ENCODE measurements at places on chromosomes 4 and X.

DNA sequence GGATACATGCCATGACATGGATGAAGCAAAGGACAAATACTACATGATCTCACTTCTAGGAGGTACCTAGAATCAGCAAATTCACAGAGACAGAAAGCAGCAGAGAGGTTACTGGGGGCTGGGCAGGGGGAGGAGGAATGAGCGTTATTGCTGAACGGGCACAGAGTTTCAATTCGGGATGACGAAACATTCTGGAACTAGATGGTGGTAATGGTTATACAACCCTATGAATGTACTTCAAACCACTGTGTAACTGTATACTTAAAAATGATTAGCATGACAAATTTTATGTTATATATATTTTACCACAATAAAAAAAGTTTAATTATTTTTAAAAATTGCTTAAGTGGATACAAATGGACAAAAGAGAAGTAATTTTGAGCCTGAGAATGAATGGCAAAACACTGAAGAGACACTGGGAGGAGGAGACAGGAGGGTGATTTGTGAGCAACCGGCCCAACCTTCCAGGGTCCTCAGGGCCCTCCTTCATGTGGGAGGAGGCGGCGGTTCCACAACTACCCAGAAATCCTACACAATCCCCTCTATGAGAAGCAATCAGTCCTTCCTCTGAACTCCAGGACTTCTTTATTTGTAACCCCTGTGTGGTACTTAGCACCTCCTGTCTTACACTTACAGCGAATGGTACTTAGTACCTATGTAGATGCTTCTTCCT, 14.1 kb downstream of the ACSL1 start:
- no peak for DNase-seq

- DNase-seq: peak; percentile 18
Observed at GRCh38 chrX:121308276-121308805, 260.9 kb downstream of the GLUD2 start.

GRCh38 chr4:16606691-16607090, 291.8 kb downstream of the LDB2 start:
- no peak for DNase-seq

- DNase-seq: no peak
Observed at GRCh38 chr4:47744253-47744652, 93.6 kb downstream of the CORIN start.

- DNase-seq: no peak
Observed at GRCh38 chr4:156581282-156582063, 390.1 kb downstream of the PDGFC start.

- no peak for DNase-seq
Observed at GRCh38 chr4:16824278-16824806, 74.1 kb downstream of the LDB2 start.

GRCh38 chrX:142828129-142828528, 197.6 kb upstream of the SPANXN4 start:
- no peak for DNase-seq

DNA sequence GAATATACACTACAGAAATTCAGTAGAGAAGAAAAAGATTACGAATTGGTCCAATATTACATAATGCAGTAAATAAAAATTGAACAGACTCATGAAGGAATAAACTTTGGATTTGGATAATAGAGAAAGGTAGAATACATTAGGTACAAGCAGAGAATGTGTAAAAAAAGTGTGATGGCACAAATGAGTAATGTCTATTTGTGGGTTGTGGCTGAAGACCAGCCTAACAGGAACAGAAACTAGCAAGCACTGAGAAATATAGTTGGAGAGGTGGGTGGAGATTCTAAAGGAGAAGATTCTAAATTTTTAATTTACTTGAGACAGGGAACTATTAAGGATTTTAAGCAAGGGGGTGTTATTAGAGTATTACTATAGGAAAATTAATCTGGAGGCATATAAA, 15.2 kb upstream of the CLOCK start:
- no peak for DNase-seq

- no peak for DNase-seq
Observed at GRCh38 chr4:25814301-25815136, 48.3 kb downstream of the SEL1L3 start.

GRCh38 chrX:153897899-153898298, 6.6 kb upstream of the AVPR2 start:
- DNase-seq: no peak

GRCh38 chrX:10566716-10567097, 53.7 kb downstream of the MID1 start:
- DNase-seq: no peak

- DNase-seq: no peak
Observed at GRCh38 chrX:130669233-130669632, 233.8 kb downstream of the ENOX2 start.

DNA sequence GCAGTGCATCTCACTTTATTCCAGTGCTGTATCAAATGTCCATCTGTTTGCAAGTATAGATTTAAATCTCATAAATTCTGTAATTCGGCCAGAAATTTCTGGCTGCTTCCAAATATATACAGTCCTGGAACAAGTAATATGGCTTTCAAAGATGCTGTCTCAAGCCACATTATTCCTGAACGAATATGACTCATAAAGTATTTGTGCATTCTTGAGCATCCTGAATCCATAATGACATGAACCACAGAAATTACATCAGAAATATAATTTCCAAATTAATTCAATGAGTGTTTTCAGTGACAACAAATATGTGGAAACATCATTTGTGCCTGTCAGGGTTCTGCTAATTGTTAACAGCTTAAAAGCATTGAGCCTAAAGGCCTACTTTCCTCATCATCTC, 140.9 kb upstream of the HPGD start:
- no peak for DNase-seq

- DNase-seq: peak; percentile 78
Observed at GRCh38 chr4:181597766-181598165, 645.4 kb upstream of the TENM3 start.

DNA sequence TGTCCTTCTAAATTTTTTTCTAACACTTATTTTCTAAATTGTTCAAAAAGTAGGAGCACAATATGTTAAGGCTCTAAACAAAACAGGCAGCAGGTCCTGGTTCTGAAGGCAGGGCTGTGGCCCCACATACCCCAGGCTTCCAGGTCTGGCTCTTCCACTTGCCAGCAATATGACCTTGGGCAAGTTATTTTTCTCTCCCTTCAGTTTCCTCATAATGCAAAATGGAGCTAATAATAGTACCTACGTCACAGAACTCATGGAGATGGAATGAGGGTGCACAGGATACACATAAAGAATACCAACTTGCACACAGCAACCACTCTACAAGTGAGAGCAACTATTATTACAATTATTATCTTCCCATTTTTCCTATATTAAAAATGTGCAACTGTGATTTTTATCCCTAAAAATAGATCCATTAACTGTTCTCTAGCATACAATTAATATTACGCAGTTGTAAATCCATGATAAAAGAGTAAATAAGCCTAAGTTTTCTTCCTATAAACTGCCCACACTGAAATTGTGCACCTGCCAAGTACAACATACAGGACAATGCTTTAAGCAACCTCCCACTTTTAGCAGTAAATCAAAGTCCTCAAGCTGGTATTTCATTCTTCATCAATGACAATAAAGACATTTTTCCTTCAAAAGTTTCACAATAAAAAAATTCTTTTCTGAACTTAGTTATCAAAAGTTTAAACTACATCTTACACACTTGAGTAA, 27.0 kb downstream of the OTUD4 start:
- no peak for DNase-seq

GRCh38 chrX:17689971-17690409, 47.3 kb upstream of the SCML1 start:
- peak; percentile 81 for DNase-seq

- DNase-seq: no peak
Observed at GRCh38 chr4:74338792-74339333, 26.1 kb upstream of the EREG start.

DNA sequence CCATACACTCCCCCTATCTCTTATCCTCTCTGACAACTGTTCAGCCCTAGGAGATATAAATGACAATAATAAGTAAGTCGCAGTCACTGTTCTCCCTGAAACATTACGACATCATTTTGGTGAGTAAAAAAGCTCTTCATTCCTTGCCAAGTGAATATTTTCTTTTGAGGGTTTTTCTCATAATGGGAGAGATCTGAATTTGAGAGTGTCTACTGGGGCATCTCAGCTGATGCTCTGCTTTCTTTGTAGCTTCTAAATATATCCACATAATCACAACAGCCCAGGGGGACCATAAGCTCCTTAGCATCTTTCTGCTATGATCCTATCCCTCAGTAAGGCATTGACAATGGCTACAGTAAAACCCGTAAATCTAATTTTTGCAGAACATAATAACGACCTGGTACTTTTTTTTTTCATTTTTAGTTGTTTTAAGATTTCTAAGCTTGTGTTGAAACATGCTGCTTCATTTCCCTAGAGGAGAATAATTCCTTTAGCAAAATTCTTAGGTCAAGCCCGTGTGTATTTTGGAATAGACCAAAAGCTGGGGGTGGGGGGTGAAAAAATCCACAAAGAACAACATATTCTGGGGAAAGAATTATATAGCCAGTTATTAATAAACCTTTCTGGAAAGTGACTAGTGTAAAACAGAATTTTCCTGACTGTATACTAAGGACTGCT, 78.1 kb upstream of the GPM6B start:
- no peak for DNase-seq

DNA sequence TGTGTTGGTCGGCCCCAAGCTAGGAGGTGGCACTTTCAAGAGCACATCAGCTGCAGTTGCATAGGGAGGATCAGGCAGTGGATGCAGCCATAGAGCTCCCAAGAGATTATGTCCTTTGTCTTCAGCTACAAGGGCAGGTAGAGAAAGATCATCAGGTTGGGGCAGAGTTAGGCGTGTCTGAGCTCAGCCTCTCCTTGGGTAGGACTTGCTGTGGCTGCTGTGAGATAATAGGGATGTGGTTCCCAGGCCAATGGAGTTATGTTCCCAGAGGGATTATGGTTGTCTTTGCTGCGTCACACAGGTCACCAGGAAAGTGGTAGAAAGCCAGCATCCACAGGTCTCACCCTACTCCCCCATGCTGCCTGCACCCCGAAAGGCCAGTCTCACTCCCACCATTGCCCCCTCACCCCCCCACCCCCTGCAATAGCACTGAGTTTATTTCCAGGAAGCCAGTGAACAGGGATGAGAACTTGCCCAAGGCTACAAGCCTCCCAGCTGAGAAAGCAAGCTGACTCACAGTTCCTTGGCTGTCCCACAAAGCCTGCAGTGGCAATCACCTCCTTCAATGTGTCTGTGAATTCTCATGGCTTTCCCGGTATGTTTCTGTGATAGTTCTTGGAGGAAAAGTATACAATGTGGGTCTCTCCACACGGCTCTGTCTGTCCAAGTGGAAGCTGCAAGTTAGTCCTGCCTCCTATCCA, 148.4 kb downstream of the STPG2 start:
- no peak for DNase-seq

DNA sequence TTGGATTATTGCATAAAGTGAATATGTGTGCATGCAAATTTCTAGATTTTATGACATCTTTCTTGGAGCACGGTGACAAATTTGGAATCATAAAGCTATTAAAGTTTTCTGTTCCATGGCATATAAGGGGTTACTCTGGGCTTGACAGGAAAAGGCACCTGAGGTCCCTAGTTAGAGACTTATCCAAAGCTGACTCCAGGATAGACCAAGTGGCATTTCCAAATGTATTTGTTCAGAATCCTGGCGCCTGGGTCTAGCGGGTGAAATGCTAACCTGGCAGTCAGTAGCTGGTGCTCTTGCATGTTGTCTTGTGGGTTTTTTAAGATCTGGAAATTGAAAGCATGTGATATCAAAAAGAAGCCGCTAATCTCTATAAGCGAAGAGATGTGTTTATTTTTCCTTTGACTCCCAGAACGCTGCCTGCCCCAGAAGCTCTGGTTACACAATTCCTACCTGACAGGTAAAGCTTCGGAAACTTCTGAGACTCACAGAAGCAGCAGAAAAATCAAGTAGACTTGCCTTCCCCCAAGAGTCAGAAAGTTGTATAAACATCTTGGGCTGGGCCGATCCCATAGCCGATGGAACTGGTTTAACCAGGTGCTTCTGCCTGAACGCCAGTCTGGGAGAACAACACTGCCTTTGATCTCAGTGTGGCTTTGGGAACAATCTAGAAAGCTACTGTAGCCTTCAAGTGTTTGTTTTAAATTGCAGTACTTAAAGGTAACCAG, 12.9 kb upstream of the ZCCHC4 start:
- DNase-seq: no peak

GRCh38 chrX:124216396-124217115, 115.9 kb upstream of the TEX13D start:
- DNase-seq: peak; percentile 56

DNA sequence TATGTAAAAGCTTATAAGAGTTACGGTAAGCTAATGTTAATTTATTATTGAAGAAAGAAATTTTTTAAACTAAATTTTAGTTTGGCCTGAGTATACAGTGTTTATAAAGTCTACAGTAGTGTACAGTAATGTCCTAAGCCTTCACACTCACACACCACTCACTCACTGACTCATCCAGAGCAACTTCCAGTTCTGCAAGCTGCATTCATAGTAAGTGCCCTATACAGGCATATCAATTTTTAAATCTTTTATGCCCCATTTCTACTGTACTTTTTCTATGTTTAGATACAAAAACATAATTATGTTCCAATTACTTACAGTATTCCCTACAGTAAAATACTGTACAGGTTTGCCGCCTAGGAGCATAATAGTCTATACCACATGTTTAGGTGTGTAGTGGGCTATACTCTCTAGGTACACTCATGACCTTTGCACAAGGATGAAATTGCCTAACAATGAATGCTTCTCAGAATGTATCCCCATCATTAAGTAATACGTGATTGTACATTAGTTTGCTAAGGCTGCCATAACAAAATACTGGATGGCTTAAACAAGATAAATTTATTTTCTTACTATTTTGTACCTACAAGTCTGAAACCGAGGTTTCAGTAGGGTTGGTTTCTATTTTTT, 333.8 kb upstream of the PCDH7 start:
- DNase-seq: no peak

GRCh38 chr4:123405267-123405865, 8.8 kb downstream of the SPRY1 start:
- no peak for DNase-seq

GRCh38 chr4:152369203-152369901, 166.5 kb downstream of the FBXW7 start:
- peak; percentile 15 for DNase-seq

DNA sequence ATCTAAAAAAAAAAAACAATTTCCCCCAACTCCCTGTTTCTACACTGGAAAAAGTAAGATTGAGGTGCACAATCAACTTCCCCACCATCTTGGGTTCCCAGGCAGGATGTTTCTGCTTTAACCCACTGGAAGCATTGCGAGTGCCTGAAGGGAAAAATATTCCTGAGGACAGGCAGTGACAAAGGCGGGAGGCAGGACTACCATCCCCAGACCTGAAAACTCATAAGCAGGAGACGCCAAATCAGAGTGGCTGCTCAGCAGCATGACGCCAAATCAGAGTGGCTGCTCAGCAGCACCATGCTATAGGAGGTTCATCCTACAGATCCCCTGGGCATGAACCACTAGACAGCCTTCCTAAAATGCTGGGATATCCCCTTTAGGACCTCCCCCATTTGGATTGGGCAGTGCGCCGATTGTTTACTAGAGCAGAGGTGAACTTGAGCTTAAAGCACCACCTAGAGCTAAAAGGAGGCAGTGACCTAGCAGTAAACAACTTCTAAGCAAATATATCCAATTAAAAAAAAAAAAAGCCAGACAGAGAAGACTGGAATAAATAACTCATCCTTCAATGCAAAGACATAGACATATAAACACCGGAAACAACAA, 35.0 kb upstream of the GK start:
- DNase-seq: no peak

GRCh38 chrX:63809173-63809572, 24.2 kb upstream of the ARHGEF9 start:
- DNase-seq: no peak

- DNase-seq: peak; percentile 30
Observed at GRCh38 chr4:184250795-184251669, 33.4 kb upstream of the ENPP6 start.
